ENCODE measurements at places on chromosomes 3 and 15. TPM values are rescaled to one million over a fixed set of nuclear protein-coding genes. Genes with fewer than 3 reads are reported as not detected.
A peak's percentile ranks its signal among the peaks of the same experiment; 100 is the strongest.

DNA sequence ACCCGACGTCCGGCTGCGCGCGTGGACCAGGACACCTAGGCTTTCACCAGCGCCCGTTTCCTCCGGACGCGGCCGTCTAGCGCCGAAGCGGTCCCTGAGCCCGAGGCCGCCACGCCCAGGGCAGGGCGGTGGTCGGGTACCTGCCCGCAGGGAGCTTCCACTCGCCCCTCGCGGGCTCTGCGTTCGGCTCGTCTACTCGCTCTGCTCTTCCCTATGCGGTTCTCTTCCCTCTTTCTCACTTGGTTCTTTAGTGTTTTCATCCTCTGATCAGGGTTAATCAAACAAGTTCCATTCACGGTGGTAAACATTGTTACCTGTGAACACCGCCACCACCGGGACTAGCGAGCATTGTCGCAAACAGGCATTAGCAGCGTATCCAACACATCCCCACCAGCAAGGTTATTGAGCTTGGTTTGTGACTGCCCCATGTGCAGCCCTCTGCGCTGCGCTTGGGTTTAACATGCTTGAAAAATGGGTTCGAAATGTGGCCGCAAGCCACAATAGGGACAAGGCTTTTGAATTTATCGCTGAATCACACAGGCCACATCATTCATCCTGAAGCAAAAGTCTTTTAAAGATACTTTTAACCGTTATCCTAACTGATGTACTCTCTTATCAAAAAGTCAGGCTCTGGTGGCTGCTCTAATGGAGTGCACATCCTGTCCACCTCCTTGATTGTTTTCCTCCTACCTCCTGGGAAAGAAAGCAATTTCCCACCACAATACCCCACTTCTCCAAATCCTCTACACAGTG is 843 bp upstream of the CD47 start:
- H3K27ac ChIP-seq, result peak overlapping the region; percentile 87
- H3K4me1 ChIP-seq, result peaks cover 3% of the 10 kb centered on the region
- no peak for DNase-seq
- no peaks in the 10 kb centered on the region for H3K36me3 ChIP-seq
- peak overlapping the region; percentile 99 for H3K4me3 ChIP-seq

GRCh38 chr15:79059081-79059572 is 31.5 kb downstream of the RASGRF1 start:
- no peak overlapping the region for H3K27ac ChIP-seq
- peaks cover 11% of the 10 kb centered on the region for H3K27me3 ChIP-seq
- H3K36me3 ChIP-seq, result no peaks in the 10 kb centered on the region
- no peak overlapping the region for H3K4me3 ChIP-seq

DNA sequence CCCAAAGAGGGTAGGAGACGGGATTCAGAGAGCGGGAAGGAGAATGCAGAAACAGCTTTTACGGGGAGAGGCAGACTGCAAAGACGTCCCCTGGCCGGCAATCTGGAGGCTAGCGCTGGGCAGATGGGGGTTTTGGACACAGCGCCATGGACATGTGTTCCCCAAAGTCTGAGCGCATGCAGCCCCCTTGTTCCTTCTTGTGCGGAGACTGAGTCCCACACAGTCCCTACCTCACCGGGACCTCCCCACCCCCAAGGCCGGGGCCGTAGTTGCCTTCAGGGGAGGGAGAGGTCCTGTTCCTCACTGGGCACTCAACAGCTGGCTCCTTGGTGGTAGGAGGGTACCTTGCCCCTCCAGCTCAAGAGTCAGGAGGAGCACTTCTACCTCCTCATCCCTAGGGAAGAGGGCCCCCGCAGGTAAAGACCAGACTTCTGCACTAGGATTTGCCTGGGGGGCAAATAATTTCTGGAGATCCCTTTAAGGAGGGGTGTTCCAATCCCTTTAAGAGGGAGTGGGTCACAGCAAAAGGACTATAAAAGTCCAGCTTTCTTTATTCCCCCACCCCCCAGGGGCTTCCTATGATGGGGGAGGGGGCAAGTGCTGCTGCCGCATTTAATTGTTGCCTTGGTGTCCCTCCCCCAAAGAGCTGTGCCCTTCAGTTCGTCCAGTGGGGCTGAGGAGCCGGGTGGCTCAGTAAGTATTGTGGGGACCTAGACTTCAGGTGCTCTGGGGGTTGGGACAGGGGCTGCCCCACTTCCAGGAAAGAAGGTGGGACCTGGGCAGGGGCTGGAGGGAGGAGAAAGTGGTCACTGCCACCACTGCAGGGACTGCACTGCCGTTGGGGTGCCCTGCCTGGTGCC is 3.6 kb upstream of the BAHD1 start:
- no peak overlapping the region for H3K27ac ChIP-seq
- peaks cover 76% of the 10 kb centered on the region for H3K27me3 ChIP-seq
- H3K4me3 ChIP-seq, result no peak overlapping the region
- no peaks in the 10 kb centered on the region for H3K36me3 ChIP-seq
- no peak for DNase-seq

The AHSG gene
- not detected for total RNA-seq

The HCLS1 gene
- 0.56 TPM for total RNA-seq

The SMCO1 gene
- not detected for total RNA-seq

The CYP1A1 gene
- under 0.01 TPM for total RNA-seq

The SIN3A gene
- total RNA-seq, result 31.5 TPM

- H3K4me3 ChIP-seq, result no peak overlapping the region
- H3K27ac ChIP-seq, result peak overlapping the region; percentile 62
- H3K27me3 ChIP-seq, result no peaks in the 10 kb centered on the region
- no peaks in the 10 kb centered on the region for H3K36me3 ChIP-seq
- H3K4me1 ChIP-seq, result no peaks in the 10 kb centered on the region
Measured at GRCh38 chr3:94024385-94024784, 4.0 kb downstream of the STX19 start.

DNA sequence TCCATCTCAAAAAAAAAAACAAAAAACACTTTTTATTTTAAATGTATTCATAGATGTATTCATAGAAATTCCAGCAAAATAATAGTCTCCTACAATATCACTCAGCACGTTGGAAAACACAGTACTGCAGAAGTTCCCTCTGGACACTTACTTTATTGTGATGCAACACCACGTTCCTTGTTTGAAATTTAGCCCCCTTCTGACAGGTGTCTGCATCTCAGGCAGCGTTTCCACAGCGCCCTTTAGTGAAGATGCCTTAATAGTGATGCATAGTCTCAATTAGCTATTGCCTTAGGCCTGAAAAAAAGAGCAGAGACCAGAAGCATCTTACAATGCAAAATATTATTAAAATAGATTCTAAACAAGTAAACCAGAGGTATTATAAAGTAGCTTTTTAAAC is 20.3 kb downstream of the IL12A start:
- H3K36me3 ChIP-seq, result no peaks in the 10 kb centered on the region
- H3K27ac ChIP-seq, result no peak overlapping the region
- 0 out of 2 replicates have a peak, but pooled peaks cover 1% of the 10 kb centered on the region for H3K4me1 ChIP-seq
- no peak overlapping the region for H3K4me3 ChIP-seq
- no peak for DNase-seq
- no peaks in the 10 kb centered on the region for H3K27me3 ChIP-seq

DNA sequence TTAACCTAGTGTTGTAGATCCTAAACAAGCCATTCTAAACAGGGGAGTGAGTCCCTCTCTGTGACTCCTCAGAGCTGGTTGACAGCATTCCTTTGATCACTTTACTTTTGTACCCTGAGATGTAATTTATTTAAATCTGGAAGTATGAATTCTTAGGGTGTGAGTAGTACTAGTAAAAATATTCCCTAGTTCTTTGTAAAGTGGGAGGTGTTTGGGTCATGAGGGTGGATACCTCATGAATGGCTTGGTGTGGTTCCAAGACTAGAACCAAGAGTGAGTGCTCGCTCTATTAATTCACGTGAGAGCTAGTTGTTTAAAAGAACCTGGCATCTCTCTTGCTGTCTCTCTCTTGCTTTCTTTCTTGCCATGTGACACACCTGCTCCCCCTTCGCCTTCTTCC is 223.7 kb downstream of the SQOR start:
- no peaks in the 10 kb centered on the region for H3K27me3 ChIP-seq
- H3K36me3 ChIP-seq, result no peaks in the 10 kb centered on the region
- H3K4me3 ChIP-seq, result no peak overlapping the region
- no peak overlapping the region for H3K27ac ChIP-seq

GRCh38 chr15:43854801-43855200 is 28.0 kb downstream of the WDR76 start:
- peaks cover 8% of the 10 kb centered on the region for H3K36me3 ChIP-seq
- H3K4me3 ChIP-seq, result no peak overlapping the region
- H3K27ac ChIP-seq, result no peak overlapping the region

GRCh38 chr15:55823191-55823670 is 80.3 kb upstream of the PRTG start:
- DNase-seq, result peak; percentile 71
- H3K4me3 ChIP-seq, result no peak overlapping the region
- H3K36me3 ChIP-seq, result peaks cover 3% of the 10 kb centered on the region
- H3K27me3 ChIP-seq, result no peaks in the 10 kb centered on the region

DNA sequence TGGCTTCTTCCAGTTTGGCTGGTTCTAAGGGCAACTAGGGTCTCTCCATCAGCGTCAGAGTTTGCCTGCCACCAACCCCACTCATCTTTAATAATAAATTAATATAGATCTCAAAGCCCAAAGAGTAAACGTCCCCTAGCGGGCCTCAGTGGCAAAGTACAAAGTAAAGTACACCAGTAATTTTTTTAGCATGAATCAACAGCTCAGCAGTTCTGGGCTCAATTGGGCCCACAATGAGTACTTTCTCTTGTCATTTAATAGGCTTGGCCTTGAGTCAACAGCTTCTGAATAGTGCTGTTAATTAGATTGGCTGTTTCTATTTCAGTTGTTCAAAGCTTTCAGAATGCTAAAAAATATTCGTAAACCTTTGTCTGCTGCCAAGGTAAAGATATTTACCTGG is 89.0 kb upstream of the PFN2 start:
- no peak for DNase-seq
- peaks cover 4% of the 10 kb centered on the region for H3K27me3 ChIP-seq
- H3K36me3 ChIP-seq, result no peaks in the 10 kb centered on the region
- H3K4me1 ChIP-seq, result peaks cover 9% of the 10 kb centered on the region

- no peak overlapping the region for H3K4me3 ChIP-seq
- H3K4me1 ChIP-seq, result peaks cover 5% of the 10 kb centered on the region
- H3K27me3 ChIP-seq, result no peaks in the 10 kb centered on the region
- no peak overlapping the region for H3K27ac ChIP-seq
- H3K36me3 ChIP-seq, result no peaks in the 10 kb centered on the region
Measured at GRCh38 chr15:38062696-38063095, 128.3 kb downstream of the TMCO5A start.

The SLC27A2 gene
- not detected for total RNA-seq

The ST8SIA2 gene
- total RNA-seq, result not detected

GRCh38 chr15:58458076-58458475 is 26.3 kb downstream of the LIPC start:
- peaks cover 9% of the 10 kb centered on the region for H3K4me1 ChIP-seq
- H3K27me3 ChIP-seq, result no peaks in the 10 kb centered on the region
- no peak overlapping the region for H3K4me3 ChIP-seq
- DNase-seq, result no peak

The EFCC1 gene
- not detected for total RNA-seq

- H3K27ac ChIP-seq, result no peak overlapping the region
- peaks cover 28% of the 10 kb centered on the region for H3K36me3 ChIP-seq
- no peaks in the 10 kb centered on the region for H3K27me3 ChIP-seq
- H3K4me3 ChIP-seq, result no peak overlapping the region
- DNase-seq, result peak; percentile 31
Measured at GRCh38 chr3:58084166-58084565, 75.9 kb downstream of the FLNB start.

All from IMR-90 (cell line).